ENCODE measurements at places on chromosomes 4 and X. TPM values are rescaled to one million over a fixed set of nuclear protein-coding genes. Genes with fewer than 3 reads are reported as not detected.

DNA sequence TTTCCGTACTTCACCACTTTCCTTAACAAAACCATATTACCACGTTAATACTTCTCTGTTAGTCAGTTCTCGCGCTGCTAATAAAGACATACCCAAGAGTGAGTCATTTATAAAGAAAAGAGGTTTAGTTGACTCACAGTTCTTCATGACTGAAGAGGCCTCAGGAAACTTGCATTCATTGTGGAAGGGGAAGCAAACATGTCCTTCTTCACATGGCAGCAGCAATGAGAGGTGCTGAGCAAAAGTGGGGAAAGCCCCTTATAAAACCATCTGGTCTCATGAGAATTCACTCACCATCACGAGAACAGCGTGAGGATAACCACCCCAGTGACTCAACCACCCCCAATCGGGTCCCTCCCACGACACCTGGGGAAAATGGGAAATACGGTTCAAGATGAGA is 289.8 kb upstream of the CLNK start:
- DNase-seq = no peak

DNA sequence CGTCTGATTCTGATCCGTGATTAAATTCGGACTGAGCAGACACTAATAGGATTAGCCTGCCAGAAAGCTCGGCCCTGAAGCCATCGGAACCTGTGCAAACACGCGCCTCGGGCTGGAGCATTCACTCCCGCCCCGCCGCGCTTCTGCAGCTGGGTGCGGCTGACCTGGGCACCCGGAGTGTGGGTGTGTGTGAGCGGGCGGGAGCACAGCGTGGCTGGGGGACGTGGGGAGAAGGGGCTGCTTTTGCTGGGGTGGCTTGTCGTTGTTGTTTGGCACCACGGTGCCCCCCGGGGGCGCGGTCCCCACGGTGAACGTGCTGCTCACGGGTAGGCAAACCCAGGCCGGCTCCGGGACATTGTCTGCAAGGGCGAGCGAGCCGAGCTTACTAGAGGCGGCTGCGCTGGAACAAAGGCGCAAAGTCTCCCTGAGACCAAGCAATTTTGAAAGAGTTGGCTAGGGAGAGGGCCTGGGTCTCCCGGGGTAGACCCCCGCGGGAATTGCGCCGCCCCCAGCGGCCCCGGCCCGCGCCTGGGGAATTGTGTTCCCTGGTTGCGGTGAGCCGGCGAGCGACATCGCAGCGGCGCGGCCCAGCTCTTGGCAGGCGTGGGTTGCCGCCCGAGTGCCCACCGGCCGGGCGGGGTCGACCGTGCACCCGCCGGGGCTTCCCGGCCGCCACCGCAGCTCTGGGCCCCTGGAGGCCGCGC is 1.4 kb downstream of the MAMLD1 start:
- DNase-seq = peak; percentile 16

DNA sequence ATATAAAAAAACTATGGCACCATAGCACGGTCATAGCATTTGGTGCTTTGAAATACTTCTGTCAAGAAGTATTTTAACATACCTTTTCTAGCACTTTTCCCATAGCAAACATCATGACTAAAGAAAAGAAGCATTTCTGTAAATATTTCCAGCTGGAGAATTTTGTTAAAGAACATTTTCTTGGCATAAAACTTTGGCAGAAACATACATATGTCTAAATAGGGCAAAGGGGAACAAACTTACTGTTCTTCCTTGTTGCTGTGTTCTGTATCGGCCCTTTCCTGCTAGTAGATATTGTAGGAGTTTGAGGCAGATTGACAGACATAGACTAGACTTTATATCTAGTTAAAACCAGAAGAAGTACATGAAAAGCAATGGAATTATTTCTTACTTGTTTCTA is 2368.5 kb downstream of the PCDH7 start:
- DNase-seq = no peak

Gene IQCM
- total RNA-seq = not detected

Gene GSX2
- total RNA-seq = not detected
